ENCODE measurements at places on chromosomes 16 and 17.

DNA sequence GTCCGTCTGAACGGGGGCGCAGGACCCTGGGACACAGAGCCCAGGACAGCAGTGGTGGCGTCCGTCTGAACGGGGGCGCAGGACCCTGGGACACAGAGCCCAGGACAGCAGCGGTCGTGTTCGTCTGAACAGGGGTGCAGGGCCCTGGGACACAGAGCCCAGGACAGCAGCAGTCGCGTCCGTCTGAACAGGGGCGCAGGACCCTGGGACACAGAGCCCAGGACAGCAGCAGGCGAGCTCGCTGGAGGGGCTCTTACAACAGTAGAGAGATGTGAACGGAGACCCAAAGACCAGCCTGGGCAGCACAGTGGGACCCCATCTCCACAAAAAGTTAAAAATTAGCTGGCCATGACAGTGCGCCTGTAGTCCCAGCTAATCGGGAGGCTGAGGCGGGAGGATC lies 40.7 kb downstream of the LMF1 start:
- no peak for DNase-seq
- no peaks in the 10 kb centered on the region for H3K27me3 ChIP-seq
- no peak overlapping the region for H3K27ac ChIP-seq
- H3K4me1 ChIP-seq = no peaks in the 10 kb centered on the region

- H3K27me3 ChIP-seq = no peaks in the 10 kb centered on the region
- H3K27ac ChIP-seq = no peak overlapping the region
- H3K36me3 ChIP-seq = no peaks in the 10 kb centered on the region
- no peak for DNase-seq
- H3K4me1 ChIP-seq = no peaks in the 10 kb centered on the region
- H3K4me3 ChIP-seq = no peak overlapping the region
Measured at GRCh38 chr16:2827374-2827791, 2.7 kb upstream of the ZG16B start.

DNA sequence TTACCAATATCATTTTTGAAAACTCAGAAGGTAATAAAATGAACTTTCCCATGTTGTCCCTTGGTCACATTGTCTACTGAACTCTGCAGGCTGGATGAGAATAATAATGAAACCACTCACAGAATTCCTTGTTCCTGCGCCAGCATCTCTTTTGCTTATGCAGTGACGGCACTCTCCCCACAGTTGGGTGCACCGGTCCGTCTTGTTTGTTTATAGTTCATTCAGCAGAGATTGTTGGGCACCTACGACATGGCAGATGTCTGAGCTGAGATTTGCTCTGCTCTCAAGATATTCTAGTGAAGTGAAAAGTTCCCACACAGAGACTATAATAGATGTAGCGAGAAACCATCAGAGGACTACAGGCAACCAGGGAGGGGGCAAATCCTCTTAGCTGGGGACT lies 375.7 kb upstream of the CDH11 start:
- DNase-seq = no peak
- H3K4me3 ChIP-seq = no peak overlapping the region
- H3K36me3 ChIP-seq = no peaks in the 10 kb centered on the region
- no peak overlapping the region for H3K27ac ChIP-seq

DNA sequence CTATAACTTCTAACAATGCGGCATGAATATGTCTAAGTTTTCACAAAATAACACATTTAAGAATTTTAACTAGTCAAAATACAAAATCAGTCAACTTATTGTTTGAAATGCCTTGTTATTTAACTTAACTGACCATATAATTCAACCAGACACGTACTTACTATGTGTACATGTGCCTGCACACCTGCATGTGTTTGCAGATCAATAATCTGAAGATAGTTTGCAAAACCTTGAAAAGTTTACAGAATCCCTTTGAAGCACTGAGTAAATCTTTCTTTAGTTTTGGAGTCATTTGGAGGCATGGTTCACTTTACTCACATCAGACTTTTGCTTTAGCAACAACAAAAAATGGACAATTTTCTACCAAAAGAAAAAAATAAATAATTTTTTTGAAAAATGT lies 363.8 kb downstream of the PMP22 start:
- no peaks in the 10 kb centered on the region for H3K4me1 ChIP-seq
- H3K36me3 ChIP-seq = no peaks in the 10 kb centered on the region
- no peaks in the 10 kb centered on the region for H3K27me3 ChIP-seq
- H3K4me3 ChIP-seq = no peak overlapping the region
- no peak for DNase-seq
- H3K27ac ChIP-seq = no peak overlapping the region

DNA sequence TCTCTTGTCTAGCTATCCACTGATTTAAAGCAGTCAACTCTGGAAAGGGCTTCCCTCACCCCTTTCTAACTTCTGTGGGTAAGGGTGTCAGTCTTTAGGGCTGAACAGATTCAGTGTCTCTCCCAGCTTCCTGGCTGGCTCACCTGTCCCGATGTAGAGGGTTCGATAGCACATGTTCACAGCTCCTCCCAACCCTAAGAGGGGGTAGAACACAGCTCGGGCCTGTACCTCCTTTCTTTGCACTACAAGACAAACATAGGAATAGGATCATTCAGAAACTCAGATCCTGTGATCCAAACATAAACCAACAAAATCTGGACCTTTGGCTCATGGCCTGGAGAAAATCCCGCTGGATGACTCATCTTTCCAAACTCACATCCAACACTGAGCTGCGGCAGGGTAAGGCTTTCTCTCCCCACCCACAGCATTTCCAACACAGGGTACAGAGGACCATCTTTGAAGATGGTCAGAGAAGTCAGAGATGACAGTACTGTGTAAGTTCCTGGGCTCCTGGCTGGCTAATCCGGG lies 5.8 kb upstream of the DHRS13 start:
- no peak for DNase-seq
- H3K36me3 ChIP-seq = peaks cover 59% of the 10 kb centered on the region
- peak overlapping the region; percentile 79 for H3K27ac ChIP-seq
- no peak overlapping the region for H3K4me3 ChIP-seq

GRCh38 chr16:35523991-35524390 lies 2064.6 kb downstream of the TP53TG3F start:
- DNase-seq = no peak
- no peaks in the 10 kb centered on the region for H3K36me3 ChIP-seq
- H3K27ac ChIP-seq = no peak overlapping the region
- no peak overlapping the region for H3K4me3 ChIP-seq

DNA sequence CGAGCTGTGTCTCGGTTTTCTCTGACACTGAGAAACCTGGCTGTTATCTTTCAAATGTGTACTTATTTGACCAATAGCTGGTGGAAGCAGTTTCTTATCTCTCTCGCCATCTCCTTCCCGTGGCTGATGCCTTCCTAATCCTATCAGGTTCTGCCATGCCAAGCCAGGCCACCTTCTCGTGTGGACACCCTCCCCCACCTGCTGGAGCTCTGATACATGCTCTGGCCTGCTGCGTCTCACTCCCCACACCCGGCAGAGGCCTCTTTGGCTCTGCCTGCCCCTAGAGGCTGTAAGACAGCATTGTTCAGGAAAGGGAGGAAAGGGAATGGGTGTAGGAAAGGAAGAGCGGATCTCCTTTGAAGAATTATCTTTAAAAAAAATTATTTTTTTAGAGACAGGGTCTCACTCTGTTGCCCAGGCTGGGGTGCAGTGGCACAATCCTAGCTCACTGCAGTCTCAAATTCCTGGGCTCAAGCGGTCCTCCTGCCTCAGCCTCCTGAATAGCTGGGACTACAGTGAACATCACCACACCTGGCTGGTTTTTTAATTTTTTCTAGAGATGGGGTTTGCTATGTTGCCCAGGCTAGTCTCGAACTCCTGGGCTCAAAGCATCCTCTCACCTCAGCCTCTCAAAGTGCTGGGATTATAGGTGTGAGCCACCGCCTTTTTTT lies 7.5 kb upstream of the ARMC5 start:
- H3K36me3 ChIP-seq = no peaks in the 10 kb centered on the region
- peak overlapping the region; percentile 82 for H3K27ac ChIP-seq
- H3K4me3 ChIP-seq = no peak overlapping the region
- H3K4me1 ChIP-seq = peaks cover 55% of the 10 kb centered on the region
- DNase-seq = no peak

- DNase-seq = no peak
- H3K27ac ChIP-seq = no peak overlapping the region
- no peaks in the 10 kb centered on the region for H3K36me3 ChIP-seq
Measured at GRCh38 chr17:80023481-80024205, 12.0 kb downstream of the TBC1D16 start.

- no peaks in the 10 kb centered on the region for H3K36me3 ChIP-seq
- DNase-seq = no peak
- no peaks in the 10 kb centered on the region for H3K4me1 ChIP-seq
- H3K4me3 ChIP-seq = no peak overlapping the region
Measured at GRCh38 chr16:34802396-34802795, 1343.0 kb downstream of the TP53TG3F start.

- H3K36me3 ChIP-seq = peaks cover 9% of the 10 kb centered on the region
- DNase-seq = no peak
- no peaks in the 10 kb centered on the region for H3K27me3 ChIP-seq
- H3K27ac ChIP-seq = no peak overlapping the region
- peaks cover 65% of the 10 kb centered on the region for H3K4me1 ChIP-seq
Measured at GRCh38 chr16:11672206-11673090, 4.2 kb downstream of the SNN start.

All from thoracic aorta (tissue), 2 donors.